NCI-H446 treated with DMSO at 0.1 percent for 48 hours (cell line): ENCODE measurements at places on chromosomes 7 and 10.

DNA sequence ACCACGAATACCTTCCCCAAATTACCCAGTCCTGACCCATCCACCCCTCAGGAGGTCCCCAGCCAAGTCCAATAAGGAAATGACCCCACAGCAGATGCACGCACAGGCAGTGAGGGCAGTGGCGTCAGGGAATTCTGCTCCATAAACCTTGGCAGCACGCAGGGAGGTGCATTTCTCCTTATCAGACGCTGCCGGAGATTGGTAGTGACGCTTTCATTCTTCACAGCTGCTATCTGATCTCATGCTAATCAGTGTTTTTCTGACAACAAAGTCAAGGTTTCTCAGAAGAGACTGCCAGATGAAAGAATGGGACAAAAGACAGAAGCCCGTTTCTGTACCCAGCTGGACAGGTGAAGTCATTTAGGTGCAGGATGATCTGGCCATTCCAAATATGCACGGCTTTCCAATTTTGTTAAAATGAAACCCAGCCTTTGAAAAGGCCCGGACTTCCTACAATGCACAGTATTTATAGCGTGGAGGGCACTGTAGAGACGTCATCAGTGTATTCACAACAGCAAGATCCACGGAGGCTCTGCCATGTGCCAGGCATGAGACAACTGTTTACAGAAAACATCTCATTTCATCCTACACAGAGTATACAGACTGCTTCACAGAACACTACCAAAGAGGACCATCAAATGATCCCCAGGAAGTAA, 35.3 kb downstream of the DIP2C start:
- DNase-seq = no peak

GRCh38 chr7:48091506-48092433, 2.7 kb downstream of the UPP1 start:
- DNase-seq = no peak

DNA sequence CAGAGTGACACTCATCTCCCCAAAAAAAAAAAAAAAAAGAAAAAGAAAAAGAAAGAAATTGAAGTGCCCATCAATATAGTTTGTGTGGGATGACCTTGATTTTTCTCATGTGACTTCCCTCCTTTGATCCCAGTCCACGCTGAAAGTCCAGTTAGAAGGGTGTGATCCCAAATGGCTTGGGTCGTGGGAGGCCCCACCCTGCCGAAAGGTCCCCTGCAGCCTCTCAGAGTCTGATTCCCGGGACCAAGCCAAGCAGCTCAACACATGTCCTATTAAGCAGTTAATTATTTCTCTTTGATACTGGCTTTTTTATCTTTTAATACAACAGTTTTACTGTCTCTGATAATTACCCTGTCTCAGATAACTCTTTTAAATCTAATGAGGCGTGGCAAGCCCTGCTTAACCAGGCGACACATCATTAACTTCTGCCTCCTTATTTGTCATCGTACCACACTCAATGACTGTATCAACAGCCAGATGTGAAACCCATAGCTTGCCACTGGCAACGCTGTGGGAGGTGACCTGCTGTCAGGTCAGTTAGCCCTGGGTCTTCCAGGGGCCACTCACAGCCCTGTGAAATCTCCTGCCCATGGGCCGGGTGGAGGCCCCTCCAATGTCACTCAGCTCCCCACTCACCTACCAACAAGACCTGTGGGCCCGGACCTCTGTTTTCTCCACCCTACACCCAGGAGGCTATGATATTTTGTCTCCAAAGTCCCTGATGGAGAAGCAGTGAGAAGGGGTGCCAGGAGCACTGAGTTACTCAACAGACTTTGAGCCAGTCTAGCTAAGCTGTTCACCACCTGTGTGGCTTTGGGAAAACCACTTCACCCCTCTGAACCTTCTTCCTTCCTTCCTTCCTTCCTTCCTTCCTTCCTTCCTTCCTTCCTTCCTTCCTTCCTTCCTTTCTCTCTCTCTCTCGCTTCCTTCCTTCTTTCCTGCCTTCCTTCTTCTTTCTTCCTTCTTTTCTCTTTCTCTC, 110.0 kb upstream of the SFMBT2 start:
- DNase-seq = no peak

DNA sequence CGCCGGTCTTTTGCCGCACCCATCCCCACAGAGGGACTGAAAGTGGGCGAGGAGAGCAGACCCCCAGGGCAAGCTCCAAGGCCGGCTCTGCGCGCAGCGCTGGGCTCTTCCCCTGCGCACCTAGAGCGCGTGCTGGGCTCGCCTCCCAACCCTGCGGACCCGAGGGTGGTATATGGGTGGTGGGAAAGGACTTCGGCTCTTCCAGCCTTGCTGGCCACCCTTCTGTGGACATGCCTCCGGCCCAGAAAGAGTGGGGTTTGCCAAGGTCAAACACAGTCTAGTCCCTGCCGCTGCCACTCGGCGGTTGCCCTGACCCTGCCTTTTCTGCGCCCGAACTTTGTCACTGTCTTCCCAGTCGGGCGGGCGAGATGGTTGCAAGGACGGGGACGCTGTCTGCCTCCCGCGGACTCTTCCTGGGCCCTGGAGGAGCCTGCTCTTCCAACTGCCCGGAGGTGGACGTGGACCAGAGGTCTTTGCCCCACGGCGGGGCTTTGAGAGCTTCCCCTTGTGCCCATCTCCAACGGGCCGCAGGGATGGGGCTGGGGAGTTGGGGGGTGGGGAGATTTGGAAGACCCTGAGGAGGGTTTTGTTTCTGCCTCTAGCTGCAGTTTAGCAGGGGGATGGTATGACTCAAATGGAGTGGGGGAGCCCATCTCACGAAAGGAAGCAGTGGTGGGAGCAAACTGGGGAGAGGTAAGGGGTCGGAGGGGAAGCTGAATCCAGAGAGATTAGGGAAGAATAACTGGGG, 1.5 kb downstream of the ADCY1 start:
- DNase-seq = no peak

DNA sequence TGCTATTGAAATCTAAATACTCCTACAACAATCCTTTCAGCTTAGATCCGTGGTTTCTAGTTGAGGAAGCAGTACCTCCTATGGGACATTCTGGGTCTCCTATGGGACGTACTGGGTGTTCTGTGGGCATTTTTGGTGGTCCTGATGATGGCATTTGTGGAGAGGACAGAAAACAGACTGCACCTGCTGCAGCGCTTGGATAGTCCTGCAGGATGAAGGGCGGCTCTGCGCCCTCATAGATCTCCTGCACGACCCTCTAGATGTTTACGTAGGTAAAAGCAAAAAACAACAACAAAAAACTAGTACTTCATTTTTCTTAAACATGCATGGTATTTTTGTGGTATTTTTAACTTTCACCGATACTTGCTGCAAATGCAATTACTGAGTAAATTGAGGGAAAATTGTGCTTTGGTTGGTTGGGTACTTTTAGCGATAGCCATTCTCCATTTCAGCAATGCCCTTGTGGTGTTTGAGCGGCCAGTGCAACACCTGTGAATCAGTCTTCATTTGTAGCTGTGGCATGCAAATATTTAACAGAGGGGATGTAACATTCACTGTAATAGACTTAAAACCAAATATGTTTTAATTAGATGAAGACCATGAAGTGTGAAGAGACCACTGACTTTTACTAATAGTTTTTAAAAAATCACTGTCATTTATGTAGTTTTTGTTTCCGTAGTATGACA, 461.2 kb downstream of the SDK1 start:
- no peak for DNase-seq

DNA sequence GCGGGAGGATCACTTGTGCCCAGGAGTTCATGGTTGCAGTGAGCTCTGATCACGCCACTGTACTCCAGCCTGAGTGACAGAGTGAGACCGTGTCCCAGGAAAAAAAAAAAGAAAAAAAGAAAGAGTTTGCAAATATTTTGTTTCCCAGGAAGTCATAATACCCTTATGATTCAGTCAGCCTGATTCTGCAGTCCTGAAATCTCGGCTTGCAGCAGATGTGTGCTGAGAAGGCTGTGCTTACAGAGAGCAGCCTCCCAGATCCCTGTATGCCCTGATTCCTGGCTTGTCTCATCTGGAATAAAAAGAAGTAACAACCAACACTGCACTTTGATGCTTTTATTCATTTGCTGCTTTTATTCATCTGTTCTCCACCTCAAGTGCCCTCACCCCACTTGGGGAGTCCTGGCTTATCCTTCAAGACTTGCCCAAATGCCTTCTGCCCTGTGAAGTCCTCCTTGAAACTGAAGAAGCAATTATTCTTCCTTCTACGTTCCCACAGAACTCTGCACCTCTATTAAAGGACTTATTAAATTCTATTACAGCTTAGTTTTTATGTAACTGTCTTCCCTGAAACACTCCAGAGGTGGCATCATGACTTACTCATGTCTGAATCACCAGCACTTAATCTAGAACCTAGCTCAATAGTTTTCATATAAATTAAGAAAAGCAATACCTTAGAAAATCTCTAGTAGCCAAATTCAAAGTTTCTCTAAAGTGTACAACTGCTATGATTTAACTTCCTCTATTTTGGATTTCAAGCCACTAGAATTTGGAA, 27.7 kb upstream of the BPGM start:
- DNase-seq = no peak

- no peak for DNase-seq
Measured at GRCh38 chr10:89206402-89207180, 526 bp downstream of the CH25H start.

GRCh38 chr7:7556852-7557251, 9.8 kb upstream of the MIOS start:
- DNase-seq = no peak

DNA sequence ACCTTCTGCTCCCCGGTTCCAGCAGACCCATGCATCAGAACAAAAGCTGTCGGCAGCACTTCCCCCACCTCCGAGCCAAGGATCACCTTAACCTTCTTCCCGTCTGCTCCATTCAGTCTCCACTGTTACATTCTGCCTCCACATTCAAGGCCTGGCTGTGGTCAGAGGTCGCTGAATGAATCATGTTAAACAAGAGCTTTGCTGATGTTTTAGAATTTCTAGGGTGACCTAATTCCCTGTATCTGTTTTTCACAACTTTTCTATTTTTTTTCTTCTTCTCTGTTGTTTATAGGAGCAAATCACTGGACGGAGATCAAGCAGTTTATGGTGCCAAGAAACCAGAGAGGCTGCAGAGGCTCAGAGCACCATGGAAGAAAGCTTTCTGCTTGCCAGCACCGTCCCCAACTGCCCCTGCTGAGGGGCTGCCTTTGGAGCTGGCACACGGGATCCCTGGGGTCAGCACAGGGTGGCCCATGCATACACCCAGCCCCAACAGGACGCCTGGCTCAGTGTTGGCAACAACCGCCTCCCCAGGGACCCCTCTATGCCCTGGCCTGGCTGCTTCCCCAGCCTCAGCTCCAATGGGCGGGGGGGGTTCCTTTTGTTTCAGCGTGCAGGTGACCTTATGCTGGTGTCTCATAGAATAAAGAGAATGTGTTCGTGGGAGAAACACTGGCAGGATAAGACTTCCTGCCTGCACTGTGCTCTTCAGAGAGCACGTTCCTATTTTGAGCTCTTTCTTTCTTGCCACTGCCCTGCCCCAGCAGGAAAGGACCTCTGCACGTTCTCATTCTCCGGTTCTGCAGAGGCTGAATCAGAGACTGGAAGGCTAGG, 182.7 kb upstream of the LYZL2 start:
- no peak for DNase-seq

- DNase-seq = no peak
Measured at GRCh38 chr10:75043256-75044131, 68.0 kb upstream of the SAMD8 start.

DNA sequence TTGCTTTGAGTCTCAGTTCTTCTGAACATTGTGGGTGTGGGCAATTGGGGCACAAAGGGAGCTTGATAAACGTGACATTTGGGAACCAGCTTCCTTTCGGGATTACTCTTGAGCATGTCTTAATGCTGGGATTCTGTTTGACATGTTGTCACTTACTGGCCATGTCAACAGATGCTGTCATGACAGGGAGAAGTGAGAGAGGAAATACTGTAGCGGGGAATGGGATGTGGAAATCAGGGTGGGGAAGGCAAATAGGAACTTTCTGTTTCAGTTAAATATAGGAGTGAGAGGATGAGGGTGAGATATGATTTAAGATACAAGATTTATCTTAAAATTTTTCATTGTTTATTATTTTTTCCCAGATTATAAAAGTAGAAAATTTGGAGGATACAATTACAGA, 83.9 kb downstream of the SEC23IP start:
- DNase-seq = no peak

GRCh38 chr10:28240400-28240799, 62.5 kb downstream of the MPP7 start:
- DNase-seq = no peak

GRCh38 chr7:92714767-92715166, 121.6 kb downstream of the CDK6 start:
- DNase-seq = no peak

DNA sequence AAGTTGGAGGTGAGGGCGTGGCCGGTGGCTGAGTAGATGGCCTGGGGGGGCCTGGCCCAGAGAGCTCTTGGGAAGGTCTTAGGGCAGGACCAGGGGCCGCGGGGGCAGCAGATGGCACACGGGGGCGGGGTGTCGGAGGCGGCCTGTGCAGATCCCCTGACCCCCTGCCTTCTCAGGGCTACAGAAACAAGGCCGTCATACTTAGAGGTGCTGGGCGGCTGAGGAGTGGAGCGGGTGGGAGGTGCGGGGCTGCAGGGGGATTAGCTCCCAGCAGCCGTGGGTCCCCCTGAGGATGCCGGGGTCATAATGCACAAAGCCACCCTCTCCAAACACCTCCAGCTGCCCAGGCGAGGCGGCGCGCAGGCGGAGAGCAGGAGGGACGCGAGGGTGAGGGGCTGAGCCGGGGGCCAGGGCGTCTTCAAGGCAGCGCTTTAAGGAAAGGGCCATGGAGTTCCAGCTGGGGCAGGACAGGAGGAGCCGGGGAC, 40.4 kb upstream of the ZNF32 start:
- DNase-seq = no peak

DNA sequence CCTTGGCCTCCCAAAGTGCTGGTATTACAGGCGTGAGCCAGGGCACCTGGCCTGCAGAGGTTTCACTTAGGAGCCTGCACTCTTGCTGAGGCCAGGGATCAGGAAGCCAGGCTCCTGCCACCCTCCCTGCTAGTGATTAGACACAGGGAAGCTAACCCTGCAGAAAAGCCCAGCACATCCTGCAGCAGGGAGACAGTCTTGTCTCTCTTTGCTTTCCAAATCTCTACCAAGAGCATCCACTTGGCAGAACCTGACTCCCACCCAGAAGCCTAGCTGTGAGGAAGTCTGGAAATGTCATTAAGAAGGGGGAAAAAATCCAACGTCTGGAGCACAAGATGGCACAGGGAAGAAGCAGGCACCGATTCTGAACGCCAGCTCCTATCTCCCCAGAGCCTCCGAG, 8.0 kb upstream of the FAM171A1 start:
- no peak for DNase-seq

GRCh38 chr10:44004913-44005787, 356.5 kb upstream of the ZNF32 start:
- DNase-seq = no peak

GRCh38 chr7:127378537-127378936, 14.0 kb downstream of the ZNF800 start:
- no peak for DNase-seq
